Mesenteric fat pad (tissue), 1 donor: ENCODE measurements at places on chromosomes 5 and 9. TPM values are rescaled to one million over a fixed set of nuclear protein-coding genes. Genes with fewer than 3 reads are reported as not detected.

DNA sequence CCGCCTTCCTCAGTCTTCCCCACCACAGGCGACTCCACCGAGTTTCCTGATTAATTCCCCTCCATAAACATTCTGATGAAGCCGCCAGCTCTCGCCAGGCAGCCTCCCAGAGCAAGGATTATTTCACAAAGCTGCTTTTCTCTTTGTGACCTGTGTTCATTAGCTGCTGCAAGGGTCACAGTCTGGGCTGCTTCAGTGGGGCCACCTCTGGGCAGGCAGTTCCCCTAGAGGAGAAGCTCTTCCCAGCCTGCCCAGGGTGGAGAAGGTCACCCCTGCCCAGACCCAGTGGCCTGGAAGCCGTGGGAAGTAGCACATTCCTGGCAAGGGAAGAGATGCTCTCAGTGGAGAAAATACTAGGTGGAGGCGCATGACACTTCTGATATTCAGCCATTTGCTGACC lies 58.4 kb upstream of the RAPGEF1 start:
- DNase-seq = no peak

DNA sequence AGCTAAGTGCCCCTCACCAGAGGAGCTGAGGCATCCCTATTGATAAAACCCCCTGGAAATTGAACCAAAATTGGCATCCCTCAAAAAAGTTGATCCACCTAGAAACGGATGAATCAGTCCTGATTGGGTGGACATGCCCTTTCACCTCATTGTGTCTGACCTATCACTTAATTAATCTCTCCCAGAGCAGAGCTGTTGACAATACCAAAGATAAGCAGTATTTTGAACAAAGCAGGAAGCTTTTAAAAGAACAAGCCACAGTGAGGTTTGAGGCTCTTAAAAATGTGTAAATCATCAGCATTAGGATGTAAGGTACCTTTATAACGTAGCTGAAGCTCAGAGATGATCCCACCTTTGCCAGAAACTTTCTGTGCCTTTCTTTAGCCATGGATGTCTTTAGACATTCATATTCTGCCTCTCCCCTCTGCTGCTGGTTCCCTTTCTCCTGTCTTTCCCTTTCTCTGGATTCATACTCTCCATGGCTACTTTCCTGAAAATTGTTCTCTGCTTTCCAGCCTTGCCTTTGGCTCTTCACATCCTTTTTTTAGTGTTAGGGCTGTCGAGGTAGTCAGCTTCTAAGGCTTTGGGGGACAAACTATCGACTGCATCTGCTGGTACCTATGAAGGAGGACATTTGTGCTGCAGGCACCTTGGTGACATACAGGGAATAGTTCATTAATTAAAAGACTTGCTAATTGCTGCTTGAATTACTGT lies 7.8 kb upstream of the LHX2 start:
- no peak for DNase-seq

The SYK gene
- 26.7 TPM for total RNA-seq

The CSF1R gene
- total RNA-seq = 58.6 TPM

The GFI1B gene
- not detected for total RNA-seq
